NCI-H446 (cell line): ENCODE measurements at places on chromosomes 16 and 17.

GRCh38 chr16:10111156-10111761 is 71.0 kb downstream of the GRIN2A start:
- no peak for DNase-seq

GRCh38 chr17:57585341-57586195 is 159.5 kb downstream of the CCDC182 start:
- DNase-seq, result no peak

- no peak for DNase-seq
These were observed 141.1 kb downstream of the CCDC182 start for GRCh38 chr17:57603978-57604377.

- DNase-seq, result no peak
These were observed 12.2 kb upstream of the SLX4 start for GRCh38 chr16:3623642-3624041.

DNA sequence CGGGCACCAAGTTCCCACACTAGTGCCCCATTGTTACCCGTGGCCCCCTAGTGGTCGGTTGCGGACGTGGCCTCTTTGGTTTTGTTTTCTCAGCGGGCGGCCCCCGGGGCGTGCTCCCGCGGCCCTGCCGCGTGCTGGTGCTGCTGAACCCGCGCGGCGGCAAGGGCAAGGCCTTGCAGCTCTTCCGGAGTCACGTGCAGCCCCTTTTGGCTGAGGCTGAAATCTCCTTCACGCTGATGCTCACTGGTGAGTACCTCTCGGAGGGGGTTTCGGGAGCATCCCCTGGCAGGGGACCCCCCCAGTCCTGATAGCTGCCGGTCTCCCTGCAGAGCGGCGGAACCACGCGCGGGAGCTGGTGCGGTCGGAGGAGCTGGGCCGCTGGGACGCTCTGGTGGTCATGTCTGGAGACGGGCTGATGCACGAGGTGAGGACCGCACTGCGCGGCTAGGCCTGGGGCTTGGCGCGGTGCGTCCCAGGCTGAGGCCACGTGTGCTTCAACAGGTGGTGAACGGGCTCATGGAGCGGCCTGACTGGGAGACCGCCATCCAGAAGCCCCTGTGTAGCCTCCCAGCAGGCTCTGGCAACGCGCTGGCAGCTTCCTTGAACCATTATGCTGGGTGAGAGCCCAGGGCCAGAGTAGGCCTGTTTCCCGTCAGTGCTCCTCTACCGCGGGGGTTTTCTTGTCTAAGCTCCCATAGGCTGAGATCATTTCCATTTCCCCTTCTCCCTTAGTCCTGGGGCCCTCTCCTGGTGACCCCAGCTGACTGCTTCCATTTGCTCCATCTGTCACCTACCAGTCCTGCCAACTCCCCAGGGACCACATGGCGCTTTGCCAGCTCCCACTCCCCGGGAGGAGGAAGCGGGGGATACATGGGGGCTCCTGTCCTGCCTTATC is 1.7 kb downstream of the SPHK1 start:
- no peak for DNase-seq

DNA sequence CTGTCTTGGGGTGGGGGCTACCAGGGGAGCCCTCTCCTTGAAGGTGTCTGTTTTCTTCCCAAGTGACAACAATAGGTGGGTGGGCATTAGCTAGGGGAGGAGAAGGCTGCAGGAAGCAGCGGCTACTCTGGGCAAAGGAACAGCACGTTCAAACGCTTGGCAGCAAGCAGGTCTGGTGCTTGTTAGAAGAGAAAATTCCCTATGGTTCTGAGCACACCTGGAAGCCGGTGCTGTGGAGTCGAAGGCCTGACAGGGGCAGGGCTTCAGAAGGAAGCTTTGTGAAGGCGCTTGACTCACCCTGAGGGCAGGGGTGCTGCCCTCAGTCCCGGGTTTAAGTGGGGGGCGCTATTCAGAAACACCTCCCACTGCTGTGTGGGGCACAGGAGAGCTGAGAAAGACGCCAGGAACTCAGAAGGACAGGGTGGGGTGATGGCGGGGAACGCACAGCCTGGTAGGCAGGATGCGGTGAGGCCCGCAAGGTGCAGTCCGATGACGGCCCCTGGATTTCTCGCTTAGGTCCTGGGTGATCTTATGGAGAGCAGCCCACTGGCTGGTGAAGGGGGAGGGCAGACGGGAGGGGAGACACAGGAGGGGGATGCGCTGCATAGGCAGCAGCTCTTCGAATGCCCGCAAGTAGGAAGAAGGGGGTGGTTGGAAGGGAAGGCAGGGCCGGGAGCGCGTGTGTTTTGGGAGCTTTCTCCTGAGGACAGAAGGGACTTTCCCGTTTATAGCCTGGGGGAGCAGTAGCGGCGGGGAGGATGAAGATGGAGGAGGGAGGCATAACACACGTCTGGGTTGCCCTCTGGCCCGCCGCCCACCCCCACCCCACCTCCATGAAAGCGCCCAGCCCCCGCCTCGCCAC is 3.2 kb downstream of the GJD3 start:
- no peak for DNase-seq

DNA sequence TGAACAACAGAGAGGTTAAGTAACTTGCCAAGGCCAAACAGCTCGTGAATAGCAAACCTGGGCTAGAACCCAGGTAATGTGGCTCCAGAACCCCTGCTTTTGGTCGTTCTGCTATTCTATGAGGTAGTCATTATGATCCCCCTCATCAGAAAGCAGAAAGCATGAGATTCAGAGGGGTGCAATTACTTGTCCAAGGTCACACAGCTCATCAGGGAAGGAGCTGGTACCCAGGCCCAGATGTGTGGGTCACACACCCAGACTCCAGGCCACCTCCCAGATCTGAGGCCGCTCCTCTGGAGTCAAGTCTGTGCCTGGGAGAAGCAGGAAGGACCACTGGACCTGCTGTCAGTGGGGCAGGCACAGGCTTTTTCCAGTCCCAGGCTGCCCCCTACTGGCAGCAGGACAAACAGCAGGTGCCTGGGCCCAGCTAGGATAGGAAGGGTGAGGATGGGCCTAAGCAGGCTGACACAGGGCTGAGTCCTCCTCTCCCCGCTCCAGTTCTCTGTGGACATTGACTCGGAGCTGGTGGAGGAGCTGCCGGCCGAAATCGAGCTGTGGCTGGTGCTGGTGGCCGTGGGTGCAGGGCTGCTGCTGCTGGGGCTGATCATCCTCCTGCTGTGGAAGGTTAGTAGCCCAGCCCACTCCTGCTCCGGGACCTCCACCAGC is 7.8 kb upstream of the PDK2 start:
- DNase-seq, result peak; percentile 22

GRCh38 chr17:33689725-33690124 is 396.6 kb upstream of the ASIC2 start:
- no peak for DNase-seq

DNA sequence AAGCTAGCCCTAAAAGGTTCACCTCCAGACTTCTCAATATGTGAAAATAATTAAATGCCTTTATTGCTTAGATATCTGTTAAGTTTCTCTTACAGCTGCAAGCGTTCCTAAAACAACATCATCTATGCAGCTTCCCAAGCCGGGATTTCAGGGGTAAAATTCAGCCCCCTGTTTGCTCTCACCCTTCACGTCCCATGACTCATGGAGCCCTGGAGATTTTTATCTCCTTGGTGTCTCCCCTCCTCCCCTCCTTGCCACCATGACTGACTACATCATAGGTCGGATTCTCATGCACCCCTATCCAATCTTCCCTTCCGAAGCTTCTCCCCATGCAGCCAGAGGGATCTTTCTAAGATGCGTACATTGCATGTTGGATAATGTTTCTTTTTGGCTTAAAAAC is 21.0 kb upstream of the CACNG4 start:
- no peak for DNase-seq

GRCh38 chr16:75323933-75324332 is 72.5 kb upstream of the BCAR1 start:
- DNase-seq, result no peak

GRCh38 chr17:562174-562573 is 152.5 kb downstream of the VPS53 start:
- DNase-seq, result no peak

DNA sequence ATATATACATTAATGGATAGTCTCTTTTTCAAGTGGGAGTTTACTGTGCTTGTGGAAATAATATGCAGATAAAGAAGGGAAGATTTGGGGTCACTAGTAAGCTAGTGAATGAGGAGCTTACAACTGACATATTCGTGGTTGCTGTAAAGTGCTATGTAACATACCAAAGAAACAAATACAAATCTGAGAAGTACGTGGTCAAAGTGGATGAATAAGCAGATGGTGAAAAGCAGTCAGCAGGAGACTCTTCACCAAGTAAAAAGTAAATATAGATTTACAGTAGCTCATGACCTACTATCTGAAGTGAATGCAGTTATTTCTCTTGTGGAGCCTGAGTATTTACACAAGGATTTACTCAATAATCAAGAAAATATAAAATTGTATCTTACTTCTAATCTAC is 136.6 kb upstream of the ELAC2 start:
- DNase-seq, result no peak

DNA sequence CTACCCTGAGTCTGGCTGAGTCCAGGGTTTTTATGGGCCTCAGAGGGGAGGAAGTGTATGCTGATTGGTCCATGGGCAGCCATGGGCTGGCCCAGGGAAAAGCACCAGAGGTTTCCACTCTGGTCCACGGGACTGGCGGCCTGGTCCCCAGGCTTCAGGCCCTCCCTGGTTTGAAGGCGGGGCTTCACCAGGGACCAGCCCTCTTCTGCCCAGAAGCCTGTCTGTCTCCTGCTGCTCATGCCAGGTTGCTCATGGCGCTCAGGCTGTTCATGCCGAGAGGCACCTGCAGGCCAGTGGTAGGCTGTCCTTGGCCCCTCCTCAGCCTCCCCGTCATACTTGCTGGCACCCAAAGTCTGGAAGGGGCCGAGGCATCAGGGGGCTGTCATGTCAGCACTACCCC is 45.0 kb upstream of the CLEC19A start:
- DNase-seq, result no peak

DNA sequence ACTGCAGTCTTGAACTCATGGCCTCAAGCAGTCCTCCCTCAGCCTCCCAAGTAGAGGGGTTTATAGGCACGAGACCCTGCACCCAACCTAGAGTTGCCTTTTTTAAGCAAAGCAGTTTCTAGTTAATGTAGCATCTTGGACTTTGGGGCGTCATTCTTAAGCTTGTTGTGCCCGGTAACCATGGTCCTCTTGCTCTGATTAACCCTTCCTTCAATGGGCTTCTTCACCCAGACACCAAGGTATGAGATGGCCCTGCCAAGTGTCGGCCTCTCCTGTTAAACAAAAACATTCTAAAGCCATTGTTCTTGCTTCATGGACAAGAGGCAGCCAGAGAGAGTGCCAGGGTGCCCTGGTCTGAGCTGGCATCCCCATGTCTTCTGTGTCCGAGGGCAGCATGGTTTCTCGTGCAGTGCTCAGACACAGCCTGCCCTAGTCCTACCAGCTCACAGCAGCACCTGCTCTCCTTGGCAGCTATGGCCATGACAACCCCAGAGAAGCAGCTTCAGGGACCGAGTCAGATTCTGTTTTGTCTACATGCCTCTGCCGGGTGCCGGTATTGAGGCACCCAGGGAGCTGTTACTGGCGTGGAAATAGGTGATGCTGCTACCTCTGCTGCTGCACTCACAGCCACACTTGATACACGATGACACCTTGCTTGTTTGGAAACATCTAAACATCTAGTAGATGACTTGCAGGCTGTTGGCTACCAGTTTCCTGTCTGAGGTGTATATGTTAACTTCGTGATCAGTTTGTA is 3.3 kb downstream of the RPL13 start:
- no peak for DNase-seq

DNA sequence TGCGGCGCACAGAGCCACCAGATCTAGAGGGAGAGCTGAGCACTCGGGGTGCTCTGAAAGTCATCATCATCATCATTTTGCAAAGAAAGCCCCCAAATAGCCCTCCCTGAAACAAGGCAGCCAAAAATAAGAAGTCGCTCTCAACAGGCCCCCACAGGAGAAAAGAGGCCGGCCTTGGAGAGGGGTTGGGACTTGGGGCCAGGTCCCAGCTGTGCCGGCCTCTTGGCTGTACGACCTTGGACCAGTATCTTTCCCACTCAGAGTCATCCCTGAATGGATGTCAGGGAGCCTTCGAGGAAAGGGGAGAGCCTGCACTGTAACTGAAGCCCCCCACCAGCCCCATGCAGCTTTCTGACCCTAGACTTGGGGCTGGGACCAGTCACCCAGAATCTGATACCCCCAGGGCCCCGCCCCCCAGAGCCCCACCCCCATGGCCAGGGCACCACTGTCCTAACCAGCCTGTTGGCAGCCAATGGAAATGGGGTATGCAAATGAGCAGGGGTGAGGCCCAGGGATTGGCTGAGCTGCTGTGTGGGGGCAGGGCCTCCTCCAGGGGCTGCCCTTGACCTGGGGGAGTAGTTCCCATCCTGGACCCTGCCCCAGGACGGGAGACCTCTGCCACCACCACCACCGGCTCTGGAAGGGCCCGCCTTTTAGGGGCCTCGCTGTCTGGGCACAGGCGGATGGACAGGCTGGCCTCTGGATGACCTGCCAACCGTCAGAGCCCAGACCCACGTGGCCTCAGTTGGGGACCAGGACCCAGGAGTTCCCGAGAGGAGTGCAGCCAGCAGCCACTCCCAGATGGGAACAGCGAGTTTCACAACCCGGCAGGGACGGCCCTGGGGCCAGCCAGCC is 15.4 kb downstream of the ZFPM1 start:
- no peak for DNase-seq

- DNase-seq, result no peak
These were observed 243 bp downstream of the RND2 start for GRCh38 chr17:43025290-43025657.

DNA sequence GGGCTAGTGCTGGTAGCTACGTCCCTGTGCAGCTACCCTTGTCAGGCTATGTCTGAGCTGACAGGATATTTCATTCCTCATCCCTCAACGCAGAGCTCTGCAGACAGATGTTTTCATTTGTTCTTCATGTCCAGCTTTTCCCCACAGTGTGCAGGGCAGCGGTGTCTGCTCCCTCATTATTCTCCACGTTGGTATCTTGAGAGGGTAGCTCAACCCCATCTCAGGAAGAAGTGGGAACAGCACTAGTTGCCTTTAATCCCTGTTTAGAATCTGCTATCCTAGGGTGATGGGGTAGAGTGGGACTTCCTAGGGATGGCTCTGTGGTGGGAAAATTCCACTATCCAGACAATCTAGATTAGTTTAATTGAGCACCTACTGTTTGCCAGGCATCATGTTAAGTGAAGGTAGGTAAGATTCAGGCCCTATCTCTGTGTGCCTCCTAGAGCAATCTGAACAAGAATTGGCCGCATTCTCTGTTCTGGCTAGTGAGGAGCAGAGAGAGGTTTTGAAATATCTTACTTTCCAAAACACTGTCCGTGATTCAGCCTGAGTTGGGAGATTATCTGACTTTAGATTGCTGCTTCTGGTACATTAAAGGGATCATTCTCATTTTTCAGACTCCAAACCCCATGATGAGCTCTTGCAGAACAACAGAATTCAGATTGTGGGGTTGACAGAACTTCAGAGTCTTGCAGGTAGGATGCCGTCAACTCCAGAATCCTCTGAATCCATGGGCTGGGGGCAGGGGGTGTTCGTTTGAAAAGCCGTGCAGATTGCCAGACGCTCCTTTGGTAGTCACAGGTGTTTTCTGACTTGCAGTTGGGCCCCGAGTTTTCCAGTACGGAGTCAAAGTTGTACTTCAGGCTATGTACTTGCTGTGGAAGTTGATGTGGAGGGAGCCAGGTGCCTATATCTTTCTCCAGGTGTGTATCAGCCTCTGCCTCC is 963 bp downstream of the ALG1 start:
- no peak for DNase-seq

- no peak for DNase-seq
These were observed 24.1 kb downstream of the ANKRD40 start for GRCh38 chr17:50683434-50684287.
